Stimulated activated CD4-positive, alpha-beta T cell treated with anti-CD3 and anti-CD28 coated beads, TNF-alpha, amount 100 ng/mL, for 1 hour (primary cell): ENCODE measurements at places on chromosomes 7 and 10.

DNA sequence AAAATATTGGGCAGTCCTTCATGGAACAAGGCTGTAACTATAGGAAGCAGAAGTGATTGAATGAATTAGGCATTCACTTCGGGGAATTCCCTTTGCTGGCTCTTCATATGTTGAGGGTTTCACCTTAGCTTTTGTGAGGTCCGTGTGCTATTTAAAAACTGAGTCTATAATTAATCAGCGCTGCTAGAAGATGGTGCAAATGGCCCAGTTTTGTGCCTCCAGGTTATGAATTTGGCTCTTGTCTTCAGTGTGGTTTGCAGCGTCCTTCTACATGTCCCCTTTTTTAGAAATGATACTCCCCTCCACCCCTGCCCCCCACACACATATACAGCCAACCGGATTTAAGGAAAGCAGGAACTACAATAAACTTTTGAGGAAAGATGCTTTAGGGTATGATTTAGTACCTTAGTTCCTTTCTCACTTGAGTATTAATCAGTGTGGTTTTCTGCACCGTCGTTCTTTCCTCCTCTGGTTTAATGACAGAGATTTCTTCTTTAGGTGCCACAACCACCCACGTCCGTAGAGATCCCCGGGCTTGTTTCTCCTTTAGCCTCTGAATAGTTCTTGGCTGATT, 110.6 kb upstream of the SAMD8 start:
- DNase-seq, result no peak

- no peak for DNase-seq
These were observed 11.7 kb downstream of the ZYX start for GRCh38 chr7:143392875-143393266.

GRCh38 chr10:104472957-104473745, 119.5 kb downstream of the CFAP58 start:
- no peak for DNase-seq

- DNase-seq, result no peak
These were observed 65.0 kb upstream of the TMEM168 start for GRCh38 chr7:112855227-112855626.

DNA sequence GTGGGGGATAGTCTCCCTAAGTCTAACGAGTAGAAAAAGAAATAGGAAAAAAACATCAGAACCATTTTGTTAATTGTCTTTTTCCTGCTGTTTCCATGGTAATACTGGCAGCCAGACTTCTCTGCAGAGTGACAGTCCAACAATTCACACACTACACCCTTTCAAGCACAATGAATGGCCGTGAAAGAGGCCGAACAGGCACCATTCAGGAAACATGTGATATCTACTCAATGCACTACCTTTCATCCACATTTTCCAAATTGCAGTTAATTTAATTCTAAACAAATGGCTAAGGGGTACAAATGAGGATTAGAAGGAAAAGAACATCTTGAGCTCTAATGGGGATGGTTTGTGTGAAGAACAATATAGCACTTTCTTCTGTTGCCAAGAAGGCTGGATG, 358.5 kb upstream of the ANKRD30A start:
- no peak for DNase-seq
